Nephron progenitor cell (in vitro differentiated cells): ENCODE measurements at places on chromosomes 3 and 15.

DNA sequence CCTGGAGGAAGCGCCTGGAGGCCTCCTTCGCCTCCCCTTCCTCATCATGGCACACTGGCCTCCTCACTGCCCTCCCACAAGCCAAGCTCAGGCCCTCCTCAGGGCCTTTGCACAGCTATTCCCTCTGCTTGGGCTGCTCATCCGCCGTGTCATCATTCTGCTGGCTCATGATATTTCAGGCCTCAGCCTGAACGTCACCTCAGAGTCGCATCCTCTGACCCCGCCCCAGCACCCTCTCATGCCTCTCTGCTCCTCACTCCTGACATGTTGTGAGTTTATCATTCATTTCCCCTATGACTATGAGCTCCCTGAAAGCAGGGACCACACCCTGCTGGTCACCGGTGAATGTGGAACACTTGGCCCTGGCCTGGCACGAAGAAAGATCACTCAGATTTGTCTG lies 20.7 kb upstream of the POC1A start:
- DNase-seq = no peak

- no peak for DNase-seq
These were observed 16.5 kb upstream of the RGMA start for GRCh38 chr15:93105485-93105884.

DNA sequence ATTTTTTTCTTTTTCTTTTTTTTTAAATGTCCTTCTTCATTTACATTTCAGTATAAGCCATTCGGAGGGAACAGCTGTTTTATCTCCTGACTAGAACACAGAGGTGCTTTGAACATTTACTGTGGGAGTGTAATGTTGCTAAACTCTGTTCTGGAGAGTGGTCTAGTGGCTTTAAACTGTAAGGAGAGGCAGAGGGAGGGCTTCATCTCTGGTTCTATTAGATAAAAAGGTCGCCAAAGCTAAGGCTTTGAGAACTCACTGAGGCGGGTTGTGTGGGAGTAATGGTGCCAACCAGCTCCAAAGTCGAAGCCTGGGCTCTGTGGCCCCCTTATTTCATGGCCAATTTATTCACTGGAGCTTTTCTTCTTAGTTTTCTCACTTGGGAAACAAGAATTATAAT lies 133.2 kb downstream of the ANXA2 start:
- DNase-seq = no peak

GRCh38 chr3:172751175-172751704 lies 714 bp downstream of the ECT2 start:
- no peak for DNase-seq

GRCh38 chr3:107669669-107670068 lies 146.9 kb downstream of the BBX start:
- DNase-seq = no peak

GRCh38 chr15:80072285-80072994 lies 13.0 kb downstream of the ZFAND6 start:
- peak; percentile 15 for DNase-seq

DNA sequence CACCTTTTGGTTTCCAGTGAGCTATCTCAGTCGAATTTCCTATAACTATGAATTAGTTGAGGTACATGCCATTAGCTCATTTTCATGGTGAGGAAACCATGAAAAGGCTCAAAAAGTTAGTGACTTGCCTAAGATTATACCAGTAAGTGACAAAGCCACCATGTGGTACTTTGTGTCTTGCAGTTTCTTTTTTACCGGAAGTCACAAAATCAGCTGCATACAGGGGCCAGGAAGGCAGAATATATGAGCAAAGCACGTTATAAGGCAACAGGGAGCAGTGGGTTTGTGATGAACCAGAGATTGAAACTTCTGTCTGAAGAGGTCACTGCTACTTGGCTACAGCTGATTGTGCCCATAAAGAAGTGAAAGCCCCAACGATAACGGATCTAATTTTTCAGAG lies 50.3 kb downstream of the CMTM8 start:
- DNase-seq = no peak
